Cortex of kidney (tissue), 1 donor: ENCODE measurements at places on chromosomes 5 and 9.

DNA sequence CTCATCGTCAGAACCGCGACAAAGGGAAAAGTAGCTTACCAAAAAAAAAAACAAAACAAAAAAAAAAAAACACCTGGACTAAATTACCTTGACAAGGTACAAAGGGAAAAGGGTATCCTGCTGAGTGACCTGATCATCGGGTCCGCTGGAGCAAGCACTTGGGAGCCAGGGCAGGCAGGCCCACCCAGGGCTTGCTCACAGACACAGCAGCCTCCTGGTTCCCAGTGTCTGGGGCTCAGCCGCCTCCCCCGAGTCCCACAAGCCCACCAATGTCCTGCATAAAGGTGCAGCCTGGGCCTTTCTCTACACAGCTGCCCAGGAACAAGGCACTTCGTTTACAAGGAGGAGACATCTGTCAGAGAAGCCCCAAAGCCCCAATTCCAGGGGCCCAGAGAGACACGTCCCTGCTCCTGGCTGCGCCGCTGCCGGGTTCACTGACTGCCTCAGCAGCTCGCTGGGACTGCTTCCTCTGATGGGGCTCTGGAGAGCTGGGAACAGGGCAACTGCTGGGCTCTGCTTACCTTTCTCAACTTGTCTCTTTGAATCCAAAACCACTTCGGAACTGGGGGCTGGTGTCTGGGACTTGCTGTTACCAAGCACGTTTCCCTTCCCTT is 63.4 kb downstream of the GOLM1 start:
- DNase-seq: no peak

DNA sequence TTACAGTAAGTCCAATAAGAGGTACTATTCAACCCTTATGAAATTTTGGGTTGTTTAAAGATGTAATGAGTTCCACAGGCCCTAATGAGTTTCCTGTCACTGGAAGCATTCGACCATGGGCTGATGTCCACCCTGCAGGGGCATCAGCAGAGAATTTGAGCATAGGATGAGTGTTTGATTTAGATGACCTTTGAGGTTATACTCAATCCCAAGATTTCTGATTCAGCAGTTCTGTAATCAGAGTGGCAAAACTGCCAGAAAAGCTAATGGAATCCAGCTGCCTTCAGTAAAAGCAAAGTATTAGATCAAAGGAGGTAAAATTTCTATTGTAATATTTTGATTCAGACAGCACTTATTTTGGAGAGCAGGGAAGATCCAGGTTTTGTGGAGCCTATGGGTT is 68.3 kb downstream of the COX7C start:
- DNase-seq: no peak

DNA sequence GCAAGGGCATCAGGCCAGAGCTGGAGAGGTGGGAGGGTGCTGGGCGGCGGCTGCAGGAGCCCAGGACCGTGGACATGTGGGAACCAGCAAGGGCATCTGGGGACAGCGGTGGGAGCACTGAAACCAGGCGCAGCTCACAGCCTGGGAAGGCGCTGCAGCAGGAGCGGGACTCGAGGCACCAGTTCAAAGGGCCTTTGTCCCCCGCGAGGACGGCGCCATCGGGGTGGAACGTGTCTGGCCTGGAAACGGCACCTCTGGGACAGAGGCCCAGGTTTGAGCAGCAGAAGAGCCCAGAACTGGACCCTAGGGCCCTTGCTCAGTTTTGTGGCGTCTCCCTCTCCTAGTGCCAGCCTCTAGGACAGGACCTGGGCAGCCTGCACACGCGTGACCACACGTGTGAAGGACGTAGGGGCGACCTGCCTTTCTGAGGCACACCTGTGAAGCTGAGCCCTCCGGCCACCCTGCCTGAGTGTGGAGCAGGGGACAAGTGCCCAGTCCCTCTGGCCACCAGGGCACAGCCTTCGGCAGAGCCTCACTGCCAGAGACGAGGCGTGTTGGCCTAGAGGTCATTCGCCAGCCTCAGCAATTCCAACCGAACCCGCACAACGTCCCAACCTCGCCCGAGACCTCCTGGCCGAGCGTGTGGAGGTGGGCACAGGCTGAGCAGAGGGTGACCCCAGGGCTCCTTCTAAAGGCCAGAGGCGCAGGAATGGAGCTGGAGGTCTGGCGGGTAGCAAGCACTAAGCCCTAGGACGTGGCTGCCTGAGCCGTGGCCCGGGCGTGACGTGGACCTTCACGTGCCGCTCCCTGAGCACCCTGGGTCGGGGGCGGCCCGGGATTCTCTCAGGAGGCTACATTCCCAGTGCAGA is 2.2 kb upstream of the TMEM210 start:
- DNase-seq: no peak

DNA sequence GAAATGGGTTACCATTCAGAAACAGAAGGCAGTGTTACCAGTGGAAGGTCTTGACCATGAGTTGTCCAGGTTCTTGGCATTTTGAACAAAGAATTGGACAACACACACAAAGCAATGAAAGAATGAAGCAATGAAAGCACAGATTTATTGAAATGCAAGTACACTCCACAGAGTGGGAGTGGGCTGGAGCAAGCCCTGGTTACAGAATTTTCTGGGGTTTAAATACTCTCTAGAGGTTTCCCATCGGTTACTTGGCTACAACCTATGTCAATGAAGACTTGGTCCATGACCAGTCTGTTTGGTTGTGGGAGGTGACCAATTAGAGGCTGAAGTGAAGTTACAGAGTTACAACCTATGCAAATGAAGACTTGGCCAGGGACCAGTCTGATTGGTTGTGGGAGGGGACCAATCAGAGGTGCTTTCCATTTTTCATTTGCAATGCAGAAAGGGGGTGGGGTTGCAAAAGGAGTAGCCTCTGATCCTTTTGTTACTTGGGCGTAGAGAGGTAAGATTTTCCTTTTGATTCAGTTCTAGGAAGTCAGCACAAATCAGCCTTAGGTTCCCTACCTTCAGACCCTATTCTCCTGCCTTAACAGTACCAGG is 71.7 kb upstream of the SPRY4 start:
- no peak for DNase-seq

DNA sequence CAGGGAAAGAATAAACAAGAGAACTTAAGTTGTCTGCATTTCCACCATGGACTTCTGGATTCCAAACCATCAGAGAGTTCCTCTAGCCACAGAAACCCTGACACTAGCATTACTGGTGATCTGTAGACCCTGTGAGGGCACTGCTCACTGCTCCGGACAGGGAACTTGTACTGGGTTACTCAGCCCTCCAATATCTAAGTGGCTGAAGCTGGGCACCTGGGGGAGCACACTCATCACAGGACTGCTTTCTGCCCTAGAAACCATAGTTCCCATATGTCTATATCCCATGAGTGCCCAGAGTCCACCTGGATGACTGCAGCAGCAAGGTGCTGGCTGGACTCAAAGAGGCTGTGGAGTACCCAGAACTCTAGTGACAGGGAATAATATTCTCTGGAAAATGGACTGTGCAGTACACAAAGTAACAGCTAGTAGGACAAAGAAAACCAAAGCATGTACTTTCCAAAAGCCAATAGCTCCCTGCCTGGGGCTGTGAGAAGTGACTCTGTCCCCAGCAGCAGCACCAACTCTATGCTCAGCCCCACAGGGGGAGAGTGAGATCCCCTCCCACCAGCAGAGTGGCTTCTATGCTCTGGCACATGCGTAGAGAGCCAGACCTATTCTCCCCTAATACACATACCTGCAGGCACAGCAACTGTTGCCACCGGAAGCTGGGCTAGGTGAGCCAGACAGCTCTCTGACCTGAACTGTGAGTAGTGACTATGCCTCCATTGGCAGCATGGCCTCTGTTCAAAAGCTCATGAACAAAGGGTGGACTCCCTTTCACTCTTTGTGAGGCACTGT is 472.9 kb upstream of the FTMT start:
- no peak for DNase-seq

DNA sequence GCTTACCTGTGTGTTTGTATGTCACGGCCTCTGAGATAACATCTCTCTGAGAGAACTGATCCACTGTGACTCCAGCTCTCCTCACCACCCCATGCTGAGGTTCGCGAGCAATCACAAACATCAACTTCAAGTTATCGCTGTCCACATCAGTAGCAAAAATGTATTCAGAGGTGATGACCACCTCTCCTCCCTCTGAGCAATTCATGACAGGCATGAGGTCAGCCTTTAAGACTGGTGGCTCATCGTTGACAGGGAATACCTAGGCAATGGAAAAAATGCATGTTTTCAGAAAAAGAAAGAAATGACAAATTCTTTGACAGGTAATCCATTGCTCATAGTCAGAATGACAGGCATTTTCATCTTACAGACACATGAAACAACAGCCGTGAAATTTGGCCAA is 90.3 kb upstream of the CER1 start:
- DNase-seq: no peak

DNA sequence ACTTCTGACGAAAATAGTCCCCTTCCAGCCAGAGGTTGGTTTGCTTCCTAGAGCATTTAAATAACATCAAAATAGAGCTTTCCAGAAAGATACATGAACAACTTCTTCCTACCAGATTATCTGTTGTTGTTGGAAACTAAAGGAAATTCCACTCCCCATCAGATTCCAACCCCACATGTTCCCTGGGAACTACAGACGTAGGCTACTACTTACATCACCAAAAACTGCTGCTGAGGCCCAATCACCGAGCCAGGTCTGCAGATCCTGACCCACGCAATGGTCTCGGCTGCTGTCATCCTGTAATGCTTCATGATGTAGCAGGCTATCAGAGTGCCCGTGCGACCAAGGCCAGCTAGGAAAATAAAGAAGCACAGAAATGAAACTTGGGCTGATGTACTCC is 73.4 kb downstream of the HABP4 start:
- no peak for DNase-seq

- DNase-seq: no peak
These were observed 1.4 kb downstream of the PTGR1 start for GRCh38 chr9:111597852-111598732.

- DNase-seq: no peak
These were observed 184.1 kb downstream of the CCDC192 start for GRCh38 chr5:127887282-127887681.

- DNase-seq: no peak
These were observed 77.8 kb upstream of the CCDC112 start for GRCh38 chr5:115374057-115374775.

DNA sequence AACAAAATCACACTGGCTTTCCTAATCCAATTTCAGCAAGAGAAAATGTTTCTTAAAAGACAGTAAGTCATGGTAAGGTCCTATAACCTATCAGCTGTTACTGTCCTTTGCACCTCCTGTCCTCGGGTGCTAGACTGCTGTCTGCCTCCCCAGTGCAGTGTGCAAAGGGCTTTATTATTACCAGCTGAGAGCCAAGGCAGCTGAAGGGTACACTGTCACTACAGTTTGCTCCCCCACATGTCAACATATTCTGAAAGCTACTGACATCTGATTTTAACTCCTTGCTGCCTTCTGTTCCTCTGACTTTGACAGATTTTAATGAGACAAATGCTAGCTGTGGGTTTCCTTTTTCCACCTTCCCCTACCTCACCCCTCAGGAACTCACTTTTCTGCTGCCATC is 389.4 kb upstream of the SLC24A2 start:
- DNase-seq: no peak

- no peak for DNase-seq
These were observed 399.6 kb downstream of the MED10 start for GRCh38 chr5:5978501-5979376.

DNA sequence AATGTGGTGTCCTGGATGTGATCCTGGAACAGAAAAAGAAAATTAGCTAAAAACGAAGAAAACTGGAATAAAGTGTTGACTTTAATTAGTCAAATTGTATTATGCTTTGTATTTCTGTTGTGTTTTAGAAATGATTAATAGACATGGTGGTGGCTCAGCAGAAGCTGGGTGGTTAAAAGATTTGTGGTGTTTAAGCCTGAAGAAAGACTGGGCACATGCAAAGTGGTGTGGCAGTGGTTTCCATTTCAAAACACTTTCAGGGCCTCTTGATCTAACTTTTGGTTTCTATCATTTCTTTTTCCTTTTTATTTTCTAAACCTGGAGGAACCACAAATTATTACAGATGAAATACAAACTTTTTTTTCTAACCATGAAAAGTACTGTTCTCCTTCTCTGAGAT is 44.1 kb downstream of the ADGRV1 start:
- no peak for DNase-seq

GRCh38 chr5:120516805-120517204 is 52.7 kb downstream of the PRR16 start:
- no peak for DNase-seq

DNA sequence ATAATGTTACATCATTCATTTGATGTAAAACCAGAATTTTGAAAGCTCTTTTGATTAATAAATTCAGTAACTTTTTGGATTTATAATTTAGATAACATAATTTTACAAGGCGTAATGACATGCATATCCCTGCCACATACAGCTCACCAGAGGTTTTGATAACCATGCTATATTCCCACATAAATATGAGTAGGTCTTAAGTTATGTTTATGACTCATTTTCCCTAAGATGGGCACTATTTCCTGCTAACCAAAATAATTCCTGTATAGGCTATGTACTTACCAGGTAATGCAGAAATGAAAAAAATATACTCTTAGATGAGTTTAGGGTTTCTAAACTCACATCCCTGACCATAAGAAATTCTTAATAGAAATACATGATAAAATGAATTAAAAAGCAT is 93.9 kb upstream of the EDIL3 start:
- DNase-seq: no peak

GRCh38 chr5:58239731-58240130 is 220.2 kb downstream of the PLK2 start:
- no peak for DNase-seq

- no peak for DNase-seq
These were observed 28.3 kb downstream of the SPOCK1 start for GRCh38 chr5:137470921-137471220.

GRCh38 chr5:14674983-14675854 is 10.7 kb downstream of the OTULIN start:
- DNase-seq: no peak

GRCh38 chr9:6907772-6908381 is 150.1 kb downstream of the KDM4C start:
- no peak for DNase-seq

DNA sequence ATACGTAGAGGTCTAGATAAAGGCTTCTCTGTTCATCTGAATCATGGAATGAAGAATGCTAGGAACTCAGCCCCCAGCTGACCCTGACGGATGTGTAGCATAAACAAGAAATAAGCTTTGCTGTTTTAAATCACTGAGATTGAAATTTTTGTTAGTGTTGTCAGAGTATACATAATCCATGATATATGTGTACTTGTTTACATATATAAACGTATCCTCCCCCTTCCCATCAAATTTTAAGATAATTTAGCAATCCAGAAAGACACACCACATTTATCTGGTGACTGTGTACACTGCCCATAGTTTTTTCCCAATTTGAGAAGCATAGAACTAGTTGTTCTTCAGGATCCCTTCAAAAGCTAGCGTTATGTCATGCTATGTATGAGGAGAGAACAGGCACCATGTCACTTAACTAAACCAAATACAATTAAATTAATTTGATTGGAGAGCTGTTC is 80.8 kb upstream of the OSMR start:
- no peak for DNase-seq
